Peyer's patch (tissue), 4 donors: ENCODE measurements at places on chromosomes 3 and 15.

DNA sequence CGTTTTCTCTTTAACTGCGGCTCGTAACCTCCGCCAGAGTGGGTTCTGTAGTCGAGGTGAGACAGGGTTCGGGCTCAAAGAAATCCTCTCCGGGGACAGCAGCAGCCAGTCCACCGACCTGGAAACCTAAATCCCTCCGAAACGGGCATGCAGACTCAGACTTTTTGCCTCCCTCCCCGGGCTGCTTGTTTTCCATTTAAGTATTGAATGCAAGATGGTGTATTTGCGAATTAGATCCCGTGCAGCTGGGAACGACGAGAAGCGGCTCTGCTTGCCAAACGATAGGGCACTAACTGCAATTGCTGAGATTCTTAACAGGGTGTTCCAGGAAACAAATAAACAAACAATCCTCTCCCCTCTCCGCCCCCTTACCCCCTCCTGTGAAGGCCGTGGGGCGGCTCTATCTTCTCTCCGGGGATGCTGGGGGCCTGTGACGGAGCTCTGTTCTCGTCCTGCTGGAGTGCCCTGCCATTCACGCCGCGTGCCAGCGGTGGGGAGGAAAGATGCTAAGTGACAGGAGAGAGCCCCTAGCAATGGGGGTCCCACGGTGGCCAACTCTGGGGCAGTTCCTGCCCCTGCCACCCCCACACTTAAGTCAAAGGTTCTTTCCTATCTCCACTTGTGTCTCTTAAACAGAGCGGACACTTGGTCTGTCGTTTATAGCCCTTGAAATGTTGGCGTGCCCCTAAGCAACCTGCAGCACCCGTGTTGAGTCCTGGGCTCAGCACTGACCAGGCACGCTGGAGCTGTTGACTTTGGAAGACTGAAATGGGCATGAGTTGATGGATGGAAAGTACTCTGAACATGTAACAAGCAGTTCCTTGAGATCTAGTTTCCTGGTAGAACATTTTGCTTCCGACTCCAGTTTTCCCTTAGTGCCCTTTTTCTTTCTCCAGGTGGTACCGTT lies 1.3 kb upstream of the ETV5 start:
- peak; percentile 55 for DNase-seq

DNA sequence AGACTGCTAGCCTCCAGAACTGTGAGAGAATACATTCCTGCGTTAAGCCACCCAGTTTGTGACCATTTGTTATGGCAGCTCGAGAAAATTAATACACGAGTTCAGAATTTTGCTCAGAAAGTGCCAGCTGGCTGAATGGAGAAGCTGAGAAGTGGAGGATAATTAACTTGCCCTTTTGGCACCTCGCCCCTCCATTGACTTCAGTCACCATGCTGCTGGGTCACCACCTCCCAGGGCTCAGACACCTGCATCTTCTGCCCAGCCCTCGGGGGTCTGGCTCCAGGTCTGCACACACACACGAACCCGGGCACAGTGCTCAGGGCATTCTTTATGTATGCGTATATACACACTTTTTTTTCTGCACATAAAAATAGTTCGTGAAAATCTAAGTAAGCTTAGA lies 32.0 kb downstream of the AMOTL2 start:
- peak; percentile 40 for DNase-seq

DNA sequence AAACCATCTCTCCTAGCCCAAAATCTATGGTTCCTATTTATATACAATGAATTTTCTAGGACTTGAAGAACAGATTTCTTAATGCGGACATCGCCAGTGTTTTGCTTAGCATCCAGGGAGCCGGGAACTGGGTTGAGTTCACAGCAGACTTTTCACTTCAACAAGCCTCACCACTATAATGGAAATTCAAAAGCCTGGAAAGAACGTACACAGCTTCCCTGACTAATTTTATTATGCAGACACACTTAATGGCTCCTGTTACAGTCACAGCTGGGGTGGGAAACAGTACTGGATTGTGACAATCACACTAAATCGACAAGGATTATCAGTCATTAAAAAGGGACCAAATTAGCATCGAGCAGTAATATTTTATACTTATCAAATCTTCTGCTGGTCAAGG lies 129.2 kb upstream of the BNIP2 start:
- no peak for DNase-seq

DNA sequence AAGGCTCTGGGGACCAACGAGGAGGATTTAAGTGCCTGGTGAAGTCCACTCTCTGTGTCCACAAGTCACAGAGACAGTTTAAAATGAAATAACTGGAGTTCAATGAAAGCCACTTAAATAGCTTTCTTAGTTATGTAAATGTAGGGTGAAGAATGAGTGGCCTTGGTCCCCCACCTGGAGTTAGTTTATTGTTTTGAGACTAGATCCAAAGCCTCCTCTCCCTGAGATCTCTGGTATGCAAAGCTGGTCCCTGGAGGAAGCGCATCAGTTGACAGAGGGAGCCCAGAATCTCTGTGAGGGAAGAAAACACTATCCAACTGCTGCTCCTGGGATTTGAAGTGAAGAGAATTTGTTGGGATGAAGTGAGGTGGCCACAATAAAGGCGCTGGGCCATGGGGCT lies 40.5 kb downstream of the EXOG start:
- no peak for DNase-seq

DNA sequence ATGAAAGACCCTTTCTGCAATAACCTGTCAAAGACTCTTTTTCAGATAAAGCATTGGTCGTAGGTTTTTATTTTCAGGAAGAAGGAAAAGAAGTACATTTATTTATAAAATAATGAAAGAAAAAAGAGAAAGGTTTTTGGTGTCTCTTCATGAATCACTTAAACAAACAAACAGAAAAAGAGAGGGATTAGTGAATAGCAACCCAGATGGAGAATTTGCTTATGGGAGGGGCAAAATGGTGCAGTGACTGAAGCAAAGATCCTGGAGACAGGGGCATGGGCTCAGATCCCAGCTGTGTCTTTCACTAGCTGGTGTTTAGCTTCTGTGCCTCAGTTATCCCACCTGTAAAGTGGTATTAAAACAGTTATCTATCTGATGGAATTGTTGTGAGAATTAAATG lies 78.6 kb upstream of the PFN2 start:
- no peak for DNase-seq

- peak; percentile 45 for DNase-seq
Observed at GRCh38 chr3:43994657-43995546, 246.8 kb upstream of the TOPAZ1 start.

- DNase-seq, result no peak
Observed at GRCh38 chr3:117958027-117958426, 1076.6 kb downstream of the IGSF11 start.

GRCh38 chr3:19734453-19734852 lies 199.6 kb downstream of the EFHB start:
- DNase-seq, result no peak

DNA sequence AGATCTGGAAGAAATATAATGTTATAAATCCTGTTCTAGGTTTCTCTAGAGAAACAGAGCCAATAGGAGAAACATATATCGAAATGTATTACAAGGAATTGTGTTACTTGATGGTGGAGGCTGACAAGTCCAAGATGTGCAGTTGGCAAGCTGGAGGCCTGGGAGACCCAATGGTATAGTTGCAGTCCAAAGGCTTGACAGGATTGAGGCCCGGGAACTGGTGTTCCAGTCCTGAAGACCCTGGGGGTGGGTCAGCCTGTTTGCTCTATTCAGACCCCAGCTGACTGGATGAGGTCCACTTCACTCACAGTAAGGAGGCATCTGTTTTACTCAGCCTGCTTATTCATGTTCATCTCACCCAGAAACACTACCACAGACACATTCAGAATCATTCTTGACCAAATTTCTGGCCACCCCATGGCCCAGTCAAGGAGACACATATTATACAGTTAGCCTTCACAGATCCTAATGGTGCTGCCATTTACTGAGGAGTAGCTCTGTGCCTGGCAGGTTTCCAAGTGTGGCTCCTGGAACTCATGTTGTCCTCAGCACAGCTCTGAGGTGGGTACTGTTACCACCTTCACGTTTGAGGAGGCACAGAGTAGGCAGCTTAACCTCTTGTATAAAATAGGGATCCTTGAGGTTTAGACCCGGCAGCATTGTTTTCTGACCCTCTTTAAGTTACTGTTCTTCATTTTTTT lies 3.7 kb downstream of the TRAK1 start:
- no peak for DNase-seq

DNA sequence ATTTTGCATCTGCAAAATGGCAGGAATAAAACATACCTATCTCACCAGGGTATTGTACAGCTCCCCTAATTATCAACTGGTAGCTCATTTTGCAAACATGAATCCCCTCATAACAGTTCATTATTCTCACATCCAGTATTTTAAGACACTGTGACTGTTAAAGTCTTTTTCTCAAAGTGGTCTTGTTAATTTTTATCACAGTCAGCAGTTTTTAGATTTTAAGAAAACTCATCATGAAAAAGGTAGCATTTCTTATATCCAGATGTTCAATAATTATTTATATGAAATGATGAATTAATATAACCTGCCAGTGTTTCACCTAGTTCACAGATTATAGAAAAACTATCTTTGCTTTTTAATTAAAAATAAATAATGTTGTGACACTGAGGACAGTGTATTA lies 354.9 kb upstream of the ARL6 start:
- no peak for DNase-seq
